ENCODE measurements at places on chromosomes 13 and 19.

- DNase-seq, result no peak
These were observed 443.7 kb upstream of the PRR20A start for GRCh38 chr13:56697011-56697410.

- no peak for DNase-seq
These were observed 15.9 kb downstream of the ZNF350 start for GRCh38 chr19:51970718-51971117.

GRCh38 chr19:49857061-49857837 is 6.3 kb downstream of the PTOV1 start:
- no peak for DNase-seq

- DNase-seq, result no peak
These were observed 116.5 kb upstream of the FBXL3 start for GRCh38 chr13:77143431-77143830.

DNA sequence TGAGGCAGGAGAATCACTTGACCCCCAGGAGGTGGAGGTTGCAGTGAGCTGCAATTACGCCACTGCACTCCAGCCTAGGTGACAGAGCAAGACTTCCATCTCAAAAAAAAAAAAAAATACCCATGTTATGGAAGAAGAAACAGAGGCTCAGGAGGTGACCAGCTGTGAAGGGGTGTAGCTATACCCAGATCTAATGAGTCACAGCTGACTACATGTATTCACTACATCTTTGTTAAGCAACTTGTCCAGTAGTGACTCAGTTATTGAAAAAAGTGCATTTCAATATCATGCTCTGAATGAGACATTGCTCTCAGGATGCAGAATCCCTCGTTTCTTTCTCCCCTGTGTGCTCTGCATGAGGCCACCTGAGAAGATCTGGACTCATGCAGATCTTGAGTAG is 16.1 kb upstream of the SPART start:
- DNase-seq, result no peak

GRCh38 chr13:63149375-63149774 is 1733.7 kb upstream of the PCDH20 start:
- no peak for DNase-seq

- peak; percentile 85 for DNase-seq
These were observed 11.3 kb downstream of the EPS8L1 start for GRCh38 chr19:55086730-55087541.

GRCh38 chr13:75341028-75341427 is 140.9 kb downstream of the TBC1D4 start:
- DNase-seq, result no peak

DNA sequence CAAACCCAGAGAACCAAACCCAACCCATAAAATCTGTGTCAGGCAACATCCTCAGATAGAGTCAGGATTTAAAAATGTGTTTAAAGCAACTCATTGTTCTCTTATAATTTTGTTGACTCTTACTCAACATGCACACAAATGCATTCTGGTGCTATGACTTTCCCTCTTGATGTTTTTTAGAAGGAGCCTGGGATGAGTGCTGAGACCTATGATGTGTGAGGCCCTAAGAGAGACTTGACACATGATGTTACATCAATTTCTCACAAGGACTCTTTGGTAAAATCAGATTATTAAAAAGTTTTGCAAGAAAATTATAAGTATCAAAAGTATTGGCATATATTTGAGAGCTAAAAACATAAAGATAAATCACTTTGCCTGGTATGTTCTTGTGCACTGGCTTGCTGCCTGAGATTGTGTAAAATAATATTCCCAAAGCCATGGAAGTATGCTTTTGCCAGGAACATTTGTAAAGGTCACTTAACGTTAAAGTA is 173.9 kb downstream of the DCLK1 start:
- DNase-seq, result no peak

DNA sequence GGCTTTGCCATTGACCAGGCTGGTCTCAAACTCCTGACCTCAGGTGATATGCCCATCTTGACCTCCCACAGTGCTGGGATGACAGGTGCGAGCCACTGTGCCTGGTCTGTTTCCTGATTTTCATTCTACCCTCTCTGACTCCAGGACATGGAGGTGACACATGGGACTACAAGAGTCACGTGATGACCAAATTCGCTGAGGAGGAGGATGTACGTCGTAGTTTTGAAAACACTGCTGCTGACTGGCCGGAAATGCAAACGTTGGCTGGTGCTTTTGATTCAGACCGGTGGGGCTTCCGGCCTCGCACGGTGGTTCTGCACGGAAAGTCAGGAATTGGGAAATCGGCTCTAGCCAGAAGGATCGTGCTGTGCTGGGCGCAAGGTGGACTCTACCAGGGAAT is 40.2 kb downstream of the NLRP5 start:
- no peak for DNase-seq

GRCh38 chr13:74755065-74755464 is 620.9 kb upstream of the KLF12 start:
- DNase-seq, result no peak

GRCh38 chr19:4555657-4556561 is 3.6 kb downstream of the SEMA6B start:
- DNase-seq, result no peak

GRCh38 chr13:110127986-110128511 is 178.9 kb downstream of the COL4A1 start:
- no peak for DNase-seq

All from omental fat pad (tissue), 4 donors.